ENCODE measurements at places on chromosomes 12 and 14.

GRCh38 chr12:7716381-7716780 is 5.1 kb downstream of the DPPA3 start:
- no peak for DNase-seq

DNA sequence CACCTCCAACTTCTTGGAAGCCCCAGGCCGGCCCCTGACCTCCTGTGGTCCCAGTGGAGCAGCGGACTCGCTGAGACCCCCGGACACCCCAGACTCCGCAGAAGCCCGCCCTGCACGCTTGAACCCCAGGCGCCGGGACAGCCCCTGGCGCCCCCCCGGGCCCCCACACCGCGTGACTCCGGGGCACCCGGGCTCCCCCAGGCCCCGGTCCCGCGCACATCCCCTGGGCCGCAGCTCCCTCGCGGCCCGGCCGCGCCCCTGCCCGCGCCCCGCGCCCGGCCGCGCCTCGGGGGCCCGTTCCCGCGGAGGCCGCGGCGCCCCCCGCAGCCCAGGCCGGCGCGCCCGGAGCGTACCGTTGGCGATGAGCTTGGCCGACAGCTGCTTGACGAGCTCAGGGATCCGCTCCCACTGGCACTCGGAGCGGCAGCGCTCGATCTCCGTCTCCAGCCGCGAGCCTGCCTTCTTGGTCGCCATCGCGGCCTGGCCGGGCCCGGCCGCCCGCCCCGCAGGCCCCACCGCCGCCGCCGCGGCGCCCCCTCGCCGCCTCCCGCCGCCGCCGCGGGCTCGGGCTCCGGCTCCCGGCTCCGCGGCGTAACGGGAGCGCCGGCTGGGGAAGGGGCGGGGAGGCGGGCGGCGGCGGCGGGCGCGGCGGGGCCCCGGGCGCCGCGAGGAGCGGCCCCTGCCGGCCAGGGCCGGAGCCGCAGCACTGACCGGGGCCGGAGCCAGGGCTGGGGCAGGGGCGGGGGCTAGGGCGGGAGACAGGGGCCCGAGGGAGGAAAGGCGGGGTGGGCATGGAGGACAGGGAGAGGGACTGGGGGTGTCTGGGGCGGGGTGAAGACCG is at the start of gene TTC7B:
Gene TTC7B, minus strand, starts transcription at position 609 of the 841 bp plus-strand sequence. Its CDS starts 135 bp downstream, at position 474.
- no peak for DNase-seq

DNA sequence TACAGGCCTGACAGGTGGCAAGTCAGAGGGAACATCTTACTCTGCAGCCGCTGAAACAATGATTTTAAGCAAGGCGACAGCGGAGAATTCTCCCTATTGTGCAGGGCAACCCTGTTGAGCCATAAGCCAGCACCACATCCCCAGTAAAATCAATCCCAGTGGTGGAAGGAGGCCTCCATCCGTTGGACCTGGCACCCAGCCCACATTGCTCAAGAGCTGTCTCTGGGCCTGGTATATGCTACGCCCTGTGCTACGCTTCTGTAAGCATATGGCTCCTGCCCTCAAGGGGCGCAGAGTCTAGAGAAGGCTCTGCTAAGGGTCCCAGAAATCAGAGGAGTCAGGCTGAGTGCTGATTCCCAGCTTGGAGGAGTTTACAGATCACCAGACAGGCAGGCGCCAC is 265.5 kb downstream of the CACNA1C start:
- DNase-seq = no peak

GRCh38 chr12:90299666-90300065 is 591.0 kb upstream of the ATP2B1 start:
- DNase-seq = no peak

GRCh38 chr14:67602995-67603545 is 3.0 kb upstream of the PIGH start:
- DNase-seq = no peak

GRCh38 chr14:57150449-57150848 is 118.3 kb downstream of the EXOC5 start:
- DNase-seq = no peak

GRCh38 chr12:131390412-131391334 is 320.2 kb upstream of the SFSWAP start:
- no peak for DNase-seq

- DNase-seq = no peak
Measured at GRCh38 chr14:103070263-103070885, 13.0 kb upstream of the CDC42BPB start.

- DNase-seq = no peak
Measured at GRCh38 chr12:96242597-96242996, 48.4 kb downstream of the ELK3 start.
